ENCODE measurements at places on chromosomes 7 and 10.

DNA sequence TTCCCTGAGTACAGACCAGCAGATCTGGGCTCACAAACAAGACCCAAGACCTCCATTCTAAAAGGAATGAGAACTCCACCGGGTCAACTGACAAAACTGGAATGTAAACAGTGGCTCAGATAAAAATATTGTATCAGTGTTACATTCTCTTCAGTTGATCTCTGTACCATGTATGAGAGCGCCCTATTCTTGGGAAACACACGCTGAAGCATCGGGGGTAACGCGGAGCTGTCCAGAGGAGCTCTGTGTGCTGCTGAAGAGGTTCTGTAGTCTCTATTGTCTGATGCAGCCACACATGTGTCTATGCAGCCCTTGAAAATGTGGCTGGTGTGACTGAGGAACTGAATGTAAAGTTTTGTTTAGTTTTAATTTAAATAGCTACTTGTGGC is 39.7 kb downstream of the HIPK2 start:
- no peak for DNase-seq

- no peak for DNase-seq
These were observed 156.2 kb upstream of the GALNT17 start for GRCh38 chr7:70975754-70976153.

GRCh38 chr10:32190890-32191491 is 134.8 kb upstream of the KIF5B start:
- DNase-seq = no peak

DNA sequence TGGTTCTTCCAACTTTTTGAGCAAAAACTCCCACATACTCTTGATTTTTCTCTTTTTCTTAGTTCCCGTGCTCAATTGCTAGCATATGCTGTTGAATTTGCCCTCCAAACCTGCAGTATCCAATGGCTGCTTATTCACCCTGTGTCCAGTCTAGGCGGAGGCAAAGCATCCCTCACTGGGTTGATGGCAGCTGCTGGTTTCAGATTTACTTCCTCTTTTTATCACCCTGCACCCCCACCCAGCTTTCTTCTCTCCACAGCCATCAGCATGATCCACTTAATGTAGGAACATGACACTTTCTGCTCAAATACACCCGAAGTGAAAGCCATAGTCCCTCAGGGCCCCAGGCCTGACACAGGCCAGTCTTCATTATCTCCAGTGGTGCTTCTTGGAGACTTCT is 87.6 kb upstream of the ADARB2 start:
- DNase-seq = no peak

GRCh38 chr7:87715545-87715944 is 87.3 kb downstream of the RUNDC3B start:
- DNase-seq = no peak

- DNase-seq = peak; percentile 73
These were observed 421.9 kb upstream of the GALNT17 start for GRCh38 chr7:70710011-70710480.

DNA sequence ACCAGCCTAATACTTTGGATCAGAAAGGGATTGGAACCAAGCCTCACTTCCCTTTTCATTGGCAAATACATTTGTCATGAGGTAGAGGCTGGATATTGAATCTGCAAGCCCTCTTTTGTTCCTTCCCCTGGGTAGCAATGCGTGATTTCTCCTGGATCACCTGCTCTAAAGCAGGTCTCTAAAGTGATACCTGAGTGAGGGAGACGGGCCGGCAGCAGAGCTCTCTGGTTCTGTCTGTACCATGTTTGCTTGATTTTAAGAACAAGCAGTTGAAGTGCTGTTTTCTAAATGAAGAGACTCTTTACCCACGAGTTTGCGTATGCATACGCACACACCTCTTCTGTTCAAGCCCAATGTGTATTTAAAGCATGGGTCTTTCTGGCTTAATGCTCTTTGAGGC is 41.1 kb downstream of the GARS1 start:
- no peak for DNase-seq

DNA sequence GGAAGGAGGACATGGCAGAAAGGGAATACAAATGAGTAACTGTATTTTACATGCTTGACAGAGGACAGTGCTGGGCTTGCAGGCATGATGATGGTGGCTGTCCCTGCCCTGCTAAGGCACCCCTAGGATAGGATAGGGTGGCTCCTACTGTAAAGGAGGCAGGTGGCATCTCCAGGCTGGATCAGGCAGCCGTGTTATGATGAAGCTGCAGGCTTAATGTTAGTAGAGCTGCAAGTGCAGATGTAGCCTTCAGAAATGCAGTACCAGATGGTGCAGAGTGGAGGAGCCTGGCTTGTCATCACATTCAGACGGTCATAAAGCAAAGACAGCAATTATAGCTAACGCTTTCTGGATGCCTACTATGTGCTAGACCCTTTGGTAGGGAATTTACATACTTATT is 287.9 kb upstream of the PODXL start:
- DNase-seq = no peak

GRCh38 chr10:97204826-97205679 is 19.3 kb upstream of the SLIT1 start:
- DNase-seq = no peak

DNA sequence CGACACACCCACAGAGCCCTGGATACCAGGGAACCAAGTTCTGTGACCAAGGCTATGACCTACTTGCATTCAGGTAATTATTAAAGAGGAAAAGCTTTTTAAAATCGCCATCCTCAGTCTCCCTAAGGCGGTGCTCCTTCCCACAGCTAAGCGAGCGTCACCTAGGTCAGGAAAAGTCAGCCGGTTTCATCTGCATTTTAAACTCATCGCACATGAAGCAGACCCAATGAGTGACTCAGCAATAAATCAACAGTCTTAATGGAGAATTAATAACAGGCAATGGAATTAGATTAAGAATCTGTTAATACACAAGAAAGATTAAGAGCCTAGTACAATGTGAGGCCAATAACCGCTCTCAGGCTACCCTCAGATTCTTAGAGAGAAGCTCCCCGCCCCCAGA is 59.2 kb downstream of the HSPA12A start:
- no peak for DNase-seq

DNA sequence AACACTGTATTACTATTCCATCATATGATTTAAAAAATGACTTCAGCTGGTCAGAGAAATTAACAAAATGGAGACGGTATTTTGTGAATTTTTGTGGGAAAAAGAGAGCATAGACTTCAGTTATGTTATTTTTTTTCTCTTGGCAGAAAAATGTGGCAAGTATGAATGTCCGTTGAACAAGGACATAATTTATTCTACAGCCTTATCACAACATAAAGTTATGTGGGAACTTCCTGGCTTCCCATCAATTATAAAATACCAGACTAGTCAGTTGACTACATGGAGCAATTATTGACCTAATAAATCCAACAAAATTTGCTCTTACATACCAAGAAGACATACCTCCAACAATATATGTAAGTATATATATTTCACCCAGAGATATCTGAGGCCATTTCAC is 88.6 kb upstream of the PPP1R3A start:
- DNase-seq = no peak

DNA sequence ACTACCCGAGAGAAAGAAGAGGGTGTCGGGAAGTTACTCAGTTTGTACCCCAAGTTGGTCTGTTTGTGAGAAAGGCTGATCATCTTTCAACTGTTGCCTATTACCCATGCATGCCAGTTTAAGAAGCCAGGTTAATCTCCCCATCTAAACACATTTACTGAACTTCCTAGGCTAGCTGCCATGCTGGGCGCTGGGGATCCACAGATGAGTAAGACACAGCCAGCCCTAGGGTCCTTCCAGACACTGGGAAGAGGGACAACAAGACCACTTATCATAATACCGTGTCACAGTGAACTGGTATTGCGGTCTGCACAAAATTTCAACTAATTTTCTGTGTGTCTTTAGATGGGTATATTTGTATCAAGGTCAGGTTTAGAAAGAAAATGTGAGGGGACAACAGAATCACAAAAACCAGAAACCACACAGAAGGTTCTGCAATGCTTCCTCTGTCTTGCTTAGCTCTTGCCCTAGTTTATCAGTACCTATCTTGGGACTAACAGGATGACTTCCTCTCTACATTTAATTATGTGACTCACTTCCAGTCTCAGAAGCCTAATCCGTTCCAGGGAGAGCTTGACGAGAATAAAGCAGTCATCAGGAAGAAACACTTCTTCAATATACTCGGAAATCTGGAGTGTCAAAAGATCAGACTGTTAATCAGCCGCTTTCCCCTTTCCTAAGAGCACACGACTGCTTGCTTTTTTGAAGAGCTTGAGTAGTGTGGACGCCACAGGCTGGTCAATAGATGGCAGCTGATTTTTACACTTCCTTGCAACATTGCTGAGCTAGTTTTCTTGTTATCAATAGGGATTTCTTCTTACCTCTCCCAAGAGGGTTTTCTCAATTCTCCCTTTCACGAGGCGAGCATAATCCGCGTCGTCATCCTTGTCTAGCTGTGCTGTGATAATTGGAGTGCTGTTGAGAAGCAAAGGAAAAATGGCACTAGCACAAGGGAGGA is 45.7 kb downstream of the POLR3A start:
- no peak for DNase-seq
